ENCODE measurements at places on chromosomes 7 and 10.

GRCh38 chr10:118798231-118798662, 43.5 kb upstream of the CACUL1 start:
- peaks cover 10% of the 10 kb centered on the region for H3K4me1 ChIP-seq
- no peak overlapping the region for H3K4me3 ChIP-seq
- H3K27ac ChIP-seq: no peak overlapping the region
- DNase-seq: no peak

DNA sequence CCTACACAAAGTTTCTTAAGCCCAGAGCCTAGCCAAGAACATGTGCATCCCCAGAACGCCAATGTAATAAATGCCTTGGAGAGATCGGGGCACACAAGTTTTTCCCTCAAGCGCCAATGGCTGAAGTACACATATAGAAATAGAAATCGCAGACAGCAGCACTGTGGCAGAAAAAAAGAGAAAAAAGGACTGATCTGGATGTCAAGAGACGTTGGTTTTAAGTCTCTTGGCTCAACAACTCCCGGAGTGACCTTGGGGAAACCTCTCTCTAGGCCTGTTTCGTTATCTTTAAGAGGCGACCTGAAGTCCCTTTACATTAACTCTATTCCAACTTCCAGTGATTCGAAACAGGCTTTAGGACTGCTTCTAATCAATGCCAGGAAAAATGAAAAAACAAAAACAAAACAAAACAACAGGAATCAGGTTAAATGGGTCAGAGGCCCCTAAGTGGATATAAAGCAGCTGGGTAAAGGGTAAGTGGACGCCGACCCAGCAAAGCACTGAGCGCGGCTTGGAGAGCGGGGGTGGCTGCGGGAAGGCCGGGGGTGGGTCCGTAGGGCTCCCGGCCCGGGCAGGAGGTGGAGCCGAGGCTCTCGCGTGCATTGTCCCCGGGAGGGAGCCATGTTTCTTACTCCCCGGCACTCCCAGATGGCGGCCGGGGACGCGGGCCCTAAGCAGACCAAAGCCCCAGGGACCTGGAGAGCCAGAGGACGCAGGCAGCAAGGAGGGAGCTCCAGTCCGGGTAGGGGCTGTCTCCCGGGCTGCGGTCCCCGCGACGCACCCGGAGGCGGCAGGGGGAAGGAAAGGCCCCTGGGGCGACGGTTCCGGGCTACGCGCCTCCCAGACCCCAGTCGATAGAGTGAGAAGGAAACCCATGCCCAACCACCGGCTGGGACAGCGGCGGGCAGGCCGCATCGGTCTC, 757 bp downstream of the EIF3A start:
- peaks cover 10% of the 10 kb centered on the region for H3K4me1 ChIP-seq
- H3K36me3 ChIP-seq: no peaks in the 10 kb centered on the region
- peak overlapping the region; percentile 89 for H3K27ac ChIP-seq
- H3K4me3 ChIP-seq: peak overlapping the region; percentile 88
- peak; percentile 38 for DNase-seq

GRCh38 chr10:43863859-43864591, 215.3 kb upstream of the ZNF32 start:
- H3K4me1 ChIP-seq: no peaks in the 10 kb centered on the region
- no peak for DNase-seq
- H3K27me3 ChIP-seq: no peaks in the 10 kb centered on the region
- no peak overlapping the region for H3K4me3 ChIP-seq
- peak overlapping the region; percentile 57 for H3K27ac ChIP-seq

- no peaks in the 10 kb centered on the region for H3K36me3 ChIP-seq
- peak overlapping the region; percentile 49 for H3K27ac ChIP-seq
- no peak overlapping the region for H3K4me3 ChIP-seq
- DNase-seq: no peak
- peaks cover 3% of the 10 kb centered on the region for H3K4me1 ChIP-seq
- no peaks in the 10 kb centered on the region for H3K27me3 ChIP-seq
Observed at GRCh38 chr7:80883154-80884025, 35.5 kb downstream of the SEMA3C start.

- no peaks in the 10 kb centered on the region for H3K4me1 ChIP-seq
- H3K4me3 ChIP-seq: no peak overlapping the region
- H3K27me3 ChIP-seq: no peaks in the 10 kb centered on the region
- H3K27ac ChIP-seq: no peak overlapping the region
- H3K36me3 ChIP-seq: no peaks in the 10 kb centered on the region
Observed at GRCh38 chr10:14397066-14397465, 66.3 kb upstream of the FRMD4A start.
